Pancreas (tissue), 10 donors: ENCODE measurements at places on chromosomes 4 and X. TPM values are rescaled to one million over a fixed set of nuclear protein-coding genes. Genes with fewer than 3 reads are reported as not detected.

Gene PLAC8
- 2.1 TPM for total RNA-seq

Gene MAGEA2
- total RNA-seq: not detected

Gene TMEM255A
- total RNA-seq: 0.12 TPM

Gene CDKL5
- 4.3 TPM for total RNA-seq

Gene MAGEB5
- total RNA-seq: not detected

Gene GPR143
- 0.81 TPM for total RNA-seq

Gene RTL3
- not detected for total RNA-seq

Gene RBMXL3
- not detected for total RNA-seq

Gene SSX4
- total RNA-seq: not detected

Gene CLGN
- total RNA-seq: 1.6 TPM

Gene GAB3
- total RNA-seq: 2.0 TPM

Gene ARSD
- 51.1 TPM for total RNA-seq

GRCh38 chr4:135838889-135839288, 1637.3 kb upstream of the PABPC4L start:
- DNase-seq: no peak

DNA sequence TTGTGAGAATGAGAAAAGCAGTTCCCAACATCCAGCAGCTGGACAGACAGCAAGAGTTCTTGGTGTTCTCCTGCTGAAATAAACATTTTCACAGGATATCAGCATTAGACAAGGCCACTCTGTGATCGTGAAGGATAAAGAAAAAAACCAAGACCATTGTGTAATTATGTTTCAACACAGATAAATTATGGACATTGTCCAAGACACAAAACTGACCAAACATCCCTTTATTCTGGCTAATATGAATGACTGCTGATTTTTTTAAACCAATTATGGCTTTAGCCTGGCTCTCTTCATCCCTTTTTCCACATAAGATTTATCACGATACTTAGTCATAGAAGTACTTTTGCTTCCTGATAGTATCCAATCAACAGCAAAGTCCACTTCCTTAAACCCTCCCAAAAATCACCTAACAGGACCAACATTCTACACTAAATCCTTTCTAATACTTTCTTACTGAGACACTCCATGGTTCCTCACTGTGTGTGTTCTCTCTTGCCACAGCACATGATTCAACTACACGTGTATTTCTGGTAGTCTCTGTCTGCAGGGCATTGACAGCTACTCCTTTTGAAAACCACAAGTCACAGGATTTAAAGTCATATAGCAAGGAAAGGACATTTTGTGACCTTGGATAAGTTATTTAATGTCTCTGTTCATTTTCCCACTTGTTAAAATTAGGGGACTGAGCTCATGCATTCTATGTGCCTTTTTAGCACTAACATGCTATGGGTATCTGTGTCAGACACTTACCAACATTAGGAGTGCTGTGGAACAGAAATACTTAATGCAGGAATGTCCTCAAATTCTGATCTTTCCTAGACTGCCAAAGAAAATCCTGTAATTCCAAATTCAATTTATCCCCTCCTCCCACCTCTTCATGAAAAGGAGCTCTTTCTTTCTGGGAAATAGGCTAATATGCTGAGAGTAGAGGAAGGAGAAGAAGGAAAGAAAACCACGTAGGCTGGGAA, 137.2 kb upstream of the PGRMC2 start:
- no peak for DNase-seq

GRCh38 chrX:18596096-18596495, 75.8 kb downstream of the RS1 start:
- no peak for DNase-seq

GRCh38 chr4:48307528-48307927, 33.8 kb upstream of the SLAIN2 start:
- no peak for DNase-seq

GRCh38 chr4:181971973-181972372, 271.2 kb upstream of the TENM3 start:
- no peak for DNase-seq

DNA sequence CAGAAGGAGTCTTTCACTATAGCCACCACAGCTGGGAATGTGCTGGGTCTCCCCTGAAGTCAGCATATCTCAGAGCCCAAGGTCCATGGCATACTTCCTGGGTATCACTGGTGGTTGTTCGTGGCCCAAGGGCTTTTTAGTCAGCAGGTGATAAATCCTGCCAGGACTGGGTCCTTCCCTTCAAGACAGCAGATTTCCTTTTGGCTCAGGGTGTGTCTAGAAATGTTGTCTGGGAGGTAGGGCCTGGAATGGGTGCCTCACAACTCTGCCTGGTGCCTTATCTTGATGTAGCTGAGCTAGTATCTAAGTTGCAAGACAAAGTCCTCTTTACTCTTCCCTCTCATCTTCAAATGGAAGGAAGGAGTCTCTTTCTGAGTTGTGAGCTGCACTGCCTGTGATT, 102.4 kb upstream of the TMLHE start:
- no peak for DNase-seq

- DNase-seq: no peak
Observed at GRCh38 chr4:38920186-38920585, 52.6 kb downstream of the FAM114A1 start.

DNA sequence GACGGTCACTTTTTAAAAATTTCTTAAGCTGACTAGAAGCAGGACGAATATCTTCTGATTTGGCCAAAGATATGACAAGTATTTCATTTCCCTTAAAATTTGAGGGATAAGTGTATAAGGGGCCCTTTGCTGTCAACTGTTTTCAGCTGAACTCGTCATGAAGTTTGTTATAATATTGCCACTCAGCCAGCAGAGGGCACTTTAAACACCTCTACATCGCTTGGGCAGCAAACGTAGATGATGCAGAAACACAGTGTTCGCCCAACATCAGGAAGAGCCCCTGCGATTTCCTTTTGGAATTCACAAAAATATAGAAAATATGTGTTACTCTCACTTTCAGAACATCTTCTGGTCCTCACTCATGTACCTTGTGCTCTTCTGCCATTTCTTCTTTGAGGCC, 435.7 kb upstream of the FMR1 start:
- DNase-seq: no peak
